ENCODE measurements at places on chromosomes 2 and 18.

DNA sequence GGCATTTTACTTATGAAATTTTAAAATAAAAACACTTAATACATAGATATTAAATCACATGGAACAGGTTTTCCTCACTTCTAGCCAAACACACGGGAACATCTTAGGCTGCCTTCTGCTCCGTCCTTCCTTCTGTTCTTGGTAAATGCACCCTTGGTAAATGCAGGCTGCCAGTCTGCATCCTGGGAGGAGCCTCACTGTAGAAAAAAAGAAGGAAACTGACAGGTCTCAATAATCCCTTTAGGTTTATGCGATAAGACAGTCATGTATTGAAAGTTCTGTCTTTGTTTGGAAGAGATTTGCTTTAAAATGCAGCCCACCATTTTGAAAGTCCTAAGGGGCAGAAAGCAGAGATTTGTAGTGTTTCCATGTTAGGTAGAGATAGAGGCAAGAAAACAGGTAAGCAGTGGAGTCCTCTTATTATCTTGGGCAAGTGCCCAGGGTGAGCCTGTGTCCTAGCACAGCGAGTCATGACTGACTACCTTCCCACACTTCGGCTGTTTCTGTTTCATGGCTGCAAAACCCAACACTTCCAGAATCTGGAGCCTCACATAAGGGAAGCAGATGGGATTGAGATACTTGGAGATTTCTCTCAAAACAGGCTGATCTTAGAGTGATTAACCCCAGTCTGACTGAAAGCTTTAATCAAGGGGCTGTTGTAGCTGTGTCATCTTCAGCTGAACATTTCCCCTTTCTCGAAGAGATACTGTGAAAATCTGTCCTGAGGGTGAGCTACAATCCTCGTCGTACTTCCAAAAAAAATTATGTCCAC lies 131.4 kb upstream of the MAP3K20 start:
- DNase-seq, result no peak

GRCh38 chr18:68102117-68102516 lies 585.6 kb upstream of the DSEL start:
- no peak for DNase-seq

DNA sequence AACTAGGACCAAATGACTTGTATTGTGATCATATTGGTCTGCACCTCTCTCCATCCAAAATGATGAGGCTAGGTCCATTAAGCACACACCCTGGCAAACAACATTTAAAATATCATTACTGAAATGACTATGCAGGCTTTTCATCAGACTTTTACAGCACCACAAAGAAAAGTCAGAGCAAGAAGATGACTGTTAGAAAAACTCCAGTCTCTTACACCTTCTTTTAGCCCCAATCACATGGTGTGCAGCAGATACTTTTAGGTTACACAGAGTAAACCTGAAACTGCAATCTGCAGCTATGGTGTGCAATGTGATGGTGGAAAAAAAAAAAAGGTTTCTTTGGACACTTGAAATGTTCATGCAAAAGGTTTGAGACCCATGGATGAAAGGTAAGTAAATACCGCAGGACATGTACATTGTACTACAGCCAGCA lies 5.4 kb upstream of the POLI start:
- DNase-seq, result no peak

DNA sequence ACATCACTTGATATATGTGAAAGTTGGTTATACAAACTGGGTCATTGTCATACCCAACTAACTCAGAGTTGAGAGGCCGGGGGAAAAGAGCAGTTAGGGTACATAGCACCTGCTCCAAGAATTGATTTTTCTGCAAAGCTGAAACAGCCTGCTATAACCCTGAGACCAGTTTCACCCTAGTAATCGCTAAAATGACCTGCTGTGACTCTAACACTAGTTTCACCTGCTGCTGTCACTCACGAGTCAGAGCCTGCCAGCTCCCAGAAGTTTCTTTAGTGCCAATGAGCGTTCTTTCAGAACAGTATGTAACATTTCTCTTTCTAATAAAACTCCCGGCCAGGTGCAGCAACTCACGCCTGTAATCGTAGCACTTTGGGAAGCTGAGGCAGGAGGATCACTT lies 28.0 kb downstream of the SRSF7 start:
- DNase-seq, result no peak

GRCh38 chr2:73174941-73175662 lies 27.3 kb upstream of the NOTO start:
- DNase-seq, result no peak

GRCh38 chr2:208645226-208645625 lies 238.6 kb downstream of the PTH2R start:
- no peak for DNase-seq

GRCh38 chr2:72932045-72932740 lies 14.9 kb downstream of the EMX1 start:
- no peak for DNase-seq

DNA sequence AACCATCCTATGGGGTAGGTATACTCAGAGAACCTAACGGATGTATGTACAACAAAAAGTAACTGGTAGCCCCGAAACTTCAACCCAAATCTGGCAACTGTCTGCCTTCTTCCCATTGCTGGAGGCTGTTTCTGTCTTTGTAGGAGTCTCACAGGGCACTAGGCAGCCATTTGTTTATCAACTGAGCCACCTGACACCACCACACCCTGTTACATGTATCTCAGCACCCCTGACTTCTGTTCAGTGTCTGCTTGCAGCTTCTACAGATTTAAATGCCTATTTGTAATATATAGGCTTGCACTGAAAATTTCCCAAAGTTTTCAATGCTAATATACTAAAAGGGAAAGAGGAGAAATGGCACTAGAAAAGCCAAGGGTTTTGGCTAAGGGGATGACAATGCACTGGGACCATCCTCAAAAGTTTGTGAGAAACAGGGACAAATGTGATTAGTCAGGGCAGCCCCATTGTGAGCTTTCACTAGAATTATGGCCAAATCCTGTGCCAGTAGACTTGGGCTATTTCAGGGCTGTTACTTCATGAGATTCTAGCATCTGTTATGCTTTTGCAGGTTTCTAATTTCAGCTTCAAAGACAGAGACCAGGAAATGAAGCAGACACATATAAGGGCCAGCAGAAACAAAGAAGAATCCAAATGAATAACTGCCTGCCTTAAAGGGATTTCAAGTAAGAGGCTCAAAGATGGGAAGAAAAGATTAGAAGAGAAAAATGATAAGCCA lies 103.3 kb downstream of the MYO5B start:
- DNase-seq, result no peak

DNA sequence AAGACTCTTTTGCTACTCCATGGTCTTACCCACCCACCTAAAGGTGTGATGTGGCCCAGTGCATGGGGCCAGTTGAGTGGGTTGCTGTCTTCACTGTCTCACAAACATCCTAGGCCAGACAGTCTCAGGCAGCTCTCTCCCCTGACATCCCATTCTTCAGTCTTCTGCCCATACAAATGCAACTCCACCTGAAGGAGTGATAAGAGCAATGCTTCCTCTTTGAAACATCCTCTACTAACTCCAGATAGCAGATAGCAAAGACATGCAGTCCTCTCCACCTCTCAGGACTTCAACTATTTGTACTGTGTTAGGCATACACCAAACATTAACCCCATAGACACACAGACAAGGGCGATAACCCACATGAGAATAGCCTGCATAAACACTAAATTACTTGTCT lies 71.3 kb downstream of the MTHFD2 start:
- no peak for DNase-seq

DNA sequence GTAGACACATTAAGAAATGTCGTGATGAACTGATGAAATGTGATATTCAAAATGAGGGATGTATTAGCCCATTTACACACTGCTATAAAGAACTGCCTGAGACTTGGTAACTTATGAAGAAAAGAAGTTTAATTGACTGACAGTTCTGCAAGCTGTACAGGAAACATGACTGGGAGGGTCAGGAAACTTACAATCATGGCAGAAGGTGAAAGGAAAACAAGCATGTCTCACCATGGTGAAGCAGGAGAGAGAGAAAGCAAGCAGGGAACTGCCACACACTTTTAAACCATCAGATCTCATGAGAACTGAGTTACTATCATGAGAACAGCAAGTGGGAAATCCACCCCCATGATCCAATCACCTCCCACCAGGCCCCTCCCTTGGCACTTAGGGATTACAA lies 1010.8 kb upstream of the CELF4 start:
- no peak for DNase-seq

GRCh38 chr18:21739604-21740537 lies 721 bp upstream of the MIB1 start:
- DNase-seq, result no peak

DNA sequence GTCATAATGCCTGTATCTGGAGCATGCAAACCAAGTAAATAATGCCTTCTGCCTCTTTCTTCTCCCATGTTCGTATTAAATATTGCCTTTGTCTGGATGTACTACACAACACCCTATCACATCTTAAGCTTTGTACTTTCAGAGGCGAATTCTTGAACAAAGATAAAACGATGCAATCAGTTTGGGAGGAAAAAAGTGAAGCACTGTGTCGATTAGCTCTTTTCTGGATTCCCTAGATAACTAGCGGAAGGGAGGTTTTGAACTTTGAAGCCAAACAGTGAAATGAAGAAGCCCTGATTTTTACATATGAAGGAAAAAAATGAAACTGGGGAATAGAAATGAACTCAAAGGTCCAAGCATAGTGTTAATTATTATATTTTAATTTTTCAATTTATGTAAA lies 44.7 kb downstream of the CAVIN2 start:
- DNase-seq, result no peak

- peak; percentile 67 for DNase-seq
These were observed 22.9 kb upstream of the DARS1 start for GRCh38 chr2:136008205-136008865.

GRCh38 chr2:10476723-10477442 lies 28.8 kb upstream of the ODC1 start:
- DNase-seq, result no peak

DNA sequence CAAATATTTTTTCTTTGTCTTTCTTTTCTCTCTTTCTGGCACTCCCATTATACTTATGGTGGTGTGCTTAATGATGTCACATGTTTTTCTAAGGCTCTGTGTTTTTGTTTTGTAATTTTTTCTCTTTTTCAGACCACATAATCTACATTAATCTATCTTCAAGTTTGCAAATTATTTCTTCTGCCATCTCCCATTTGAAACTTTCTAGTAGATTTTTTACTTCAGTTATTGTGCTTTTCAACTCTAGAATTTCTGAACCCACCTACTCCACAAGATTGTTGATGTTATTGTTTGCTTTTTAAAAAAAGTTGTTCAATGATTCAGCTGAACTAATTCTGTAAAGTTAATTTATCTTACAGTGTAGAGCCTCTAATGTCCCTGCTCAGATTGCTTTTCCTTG lies 121.4 kb downstream of the SCN3A start:
- no peak for DNase-seq

DNA sequence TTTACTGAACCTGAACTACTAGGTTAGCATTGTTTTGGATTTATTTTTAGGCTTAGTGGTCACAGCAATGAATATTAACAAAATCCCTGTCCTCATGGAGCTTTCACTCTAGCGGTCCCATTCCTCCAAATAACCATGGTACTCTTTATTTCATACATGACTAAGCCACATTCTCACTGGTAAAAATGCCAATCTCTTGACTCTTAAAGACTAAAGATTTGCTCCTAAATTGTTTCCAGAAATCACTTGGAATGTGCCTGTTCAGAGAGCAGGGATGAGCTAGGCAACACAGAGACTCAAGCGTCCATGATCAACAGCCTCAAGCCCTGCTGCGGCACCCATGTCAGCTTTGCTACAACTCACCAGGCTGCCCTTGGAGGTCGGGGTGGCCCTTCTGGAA lies 13.5 kb downstream of the LMAN1 start:
- no peak for DNase-seq

- DNase-seq, result no peak
These were observed 29.1 kb downstream of the CPO start for GRCh38 chr2:206968134-206969086.

GRCh38 chr2:226618875-226619605 lies 180.6 kb downstream of the IRS1 start:
- no peak for DNase-seq

- DNase-seq, result no peak
These were observed 524.2 kb downstream of the TRIB2 start for GRCh38 chr2:13240789-13241487.

DNA sequence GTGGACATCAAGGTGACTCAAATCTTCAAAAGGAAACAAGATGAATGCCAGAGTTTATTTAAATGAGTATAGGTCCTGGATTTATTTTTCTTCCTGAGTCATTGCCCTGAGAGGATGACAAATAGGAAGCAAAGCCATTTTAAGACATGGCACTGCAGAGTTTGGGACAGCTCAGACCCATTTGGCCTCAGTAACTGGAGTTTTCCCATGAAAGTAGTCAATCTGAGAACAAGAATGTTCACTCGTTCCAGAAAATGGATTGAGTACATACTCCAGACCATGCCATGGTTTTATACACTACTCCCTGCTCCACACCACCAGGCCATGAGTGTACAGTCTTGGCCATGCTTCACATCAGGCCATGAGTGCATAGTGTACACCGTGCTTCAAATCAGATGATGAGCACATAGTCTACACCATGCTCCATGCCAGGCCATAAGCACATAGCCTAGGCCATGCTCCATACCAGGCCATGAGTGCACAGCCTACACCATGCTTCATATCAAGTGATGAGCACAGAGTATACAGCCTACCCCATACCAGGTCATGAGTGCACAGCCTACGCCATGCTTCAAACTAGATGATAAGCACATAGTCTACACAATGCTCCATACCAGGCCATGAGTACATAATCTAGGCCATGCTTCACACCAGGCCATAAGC lies 202.4 kb downstream of the FBXO15 start:
- DNase-seq, result no peak

DNA sequence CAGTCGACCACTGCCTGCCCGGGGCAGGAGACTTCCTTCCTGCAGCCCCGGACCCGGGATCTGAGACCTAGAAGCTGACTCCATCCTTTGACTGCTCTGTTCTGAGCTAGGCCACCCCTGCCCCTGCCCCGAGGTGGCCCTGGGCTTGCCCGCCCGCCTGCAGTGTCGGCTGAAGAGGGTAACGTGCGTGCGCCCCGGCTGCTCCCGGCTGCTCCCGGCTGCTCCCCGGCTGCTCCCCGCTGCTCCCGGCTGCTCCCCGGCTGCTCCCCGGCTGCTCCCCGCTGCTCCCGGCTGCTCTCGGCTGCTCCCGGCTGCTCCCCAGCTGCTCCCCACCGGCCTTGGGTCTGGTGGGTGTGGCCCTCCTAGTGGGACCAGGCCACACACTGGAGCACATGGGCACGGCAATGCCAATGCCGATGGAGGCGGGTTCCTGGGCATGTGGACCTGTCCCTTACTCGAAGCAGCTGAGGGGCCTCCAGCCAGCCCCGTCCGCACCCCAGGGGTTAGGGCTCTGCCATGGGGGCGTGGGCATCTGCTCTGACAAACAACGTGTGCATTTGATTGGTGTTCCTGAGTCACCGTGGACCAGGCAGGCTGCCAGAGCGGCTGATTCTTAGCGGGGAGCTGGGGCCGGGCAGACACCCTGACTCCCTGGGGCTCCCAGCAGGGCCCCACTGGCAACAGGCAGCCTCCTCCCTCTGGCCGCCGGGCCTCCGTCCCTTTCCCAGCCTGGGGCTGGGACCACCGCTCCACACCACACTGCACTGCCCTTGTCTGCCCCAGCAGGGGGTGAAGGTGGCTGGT lies 2.0 kb upstream of the GAL3ST2 start:
- peak; percentile 2 for DNase-seq

Data from activated gamma-delta T cell treated with Interleukin-2 at 50 U/mL for 16 hours (primary cell).